Right cardiac atrium (tissue), 5 donors: ENCODE measurements at places on chromosomes 11 and 22. TPM values are rescaled to one million over a fixed set of nuclear protein-coding genes. Genes with fewer than 3 reads are reported as not detected.

Gene PARVG
- 5.7 TPM for total RNA-seq

Gene HORMAD2
- total RNA-seq = not detected

Gene C11orf65
- total RNA-seq = 0.74 TPM

Gene SYT9
- 0.06 TPM for total RNA-seq
